ENCODE measurements at places on chromosomes 16 and 17.

DNA sequence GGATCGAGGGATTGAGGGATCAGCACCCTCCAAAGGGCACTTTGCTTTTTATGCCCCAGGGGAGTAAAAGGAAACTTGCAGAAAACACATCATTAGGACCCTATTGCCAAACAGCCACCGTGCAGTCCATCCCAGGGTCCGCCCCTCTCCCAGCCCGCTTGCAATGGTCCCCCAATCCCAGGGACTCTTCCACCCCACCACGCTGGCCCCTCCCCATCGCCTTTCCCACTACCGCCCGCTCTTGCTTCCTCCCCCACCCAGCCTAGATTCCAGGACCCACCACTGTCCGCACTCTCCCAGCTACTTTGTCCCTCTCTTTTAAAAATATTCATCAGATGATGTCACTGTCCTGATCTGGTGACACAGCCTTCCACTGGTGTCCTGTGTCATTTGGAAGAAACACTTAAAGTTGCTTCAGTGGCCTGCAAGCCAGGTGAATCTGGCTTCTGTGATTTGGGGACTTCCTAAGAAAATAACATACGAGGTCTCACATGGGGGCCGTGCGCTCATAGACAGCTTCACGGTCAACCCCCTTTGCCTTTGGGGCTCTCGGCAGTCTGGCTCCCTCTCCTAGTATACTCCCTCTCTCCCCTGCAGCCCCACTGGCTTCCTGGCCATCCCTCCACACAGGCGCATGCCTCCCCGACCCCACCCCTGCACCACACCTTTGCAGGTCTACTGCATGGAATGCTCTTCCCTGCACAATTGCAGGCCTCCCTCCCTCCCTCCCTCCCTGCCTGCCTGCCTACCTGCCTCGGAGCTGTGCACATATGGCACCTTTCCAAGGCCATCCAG, 127.9 kb downstream of the RBFOX3 start:
- DNase-seq, result no peak

GRCh38 chr16:10182222-10183053, at the start of gene GRIN2A:
Gene GRIN2A (minus strand): TSS chr16:10182428. CDS start chr16:10180411, 2,017 bp downstream.
- DNase-seq, result no peak

DNA sequence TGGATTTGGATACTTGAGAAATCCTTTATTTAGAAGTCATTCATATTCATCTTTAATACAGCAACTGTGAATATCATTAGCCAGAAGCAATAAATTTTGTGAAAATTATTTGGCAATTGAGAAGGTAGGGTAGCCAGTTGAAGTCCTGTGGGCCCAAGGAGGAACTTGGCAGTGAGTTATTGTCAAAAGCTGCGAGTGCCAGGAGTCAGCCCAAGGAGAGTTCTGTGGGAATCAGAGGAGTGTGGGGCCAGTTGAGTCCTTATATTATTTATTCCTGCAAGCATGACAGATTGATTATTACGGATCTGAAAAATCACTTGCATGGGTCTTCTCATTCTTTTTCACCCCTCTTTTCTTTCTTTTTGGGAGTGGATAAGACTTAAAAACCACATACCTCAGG, 38.3 kb downstream of the PRKCA start:
- DNase-seq, result no peak

GRCh38 chr17:40827746-40828453, 5.5 kb upstream of the KRT10 start:
- DNase-seq, result peak; percentile 13

GRCh38 chr17:320809-321385, 31.7 kb downstream of the RPH3AL start:
- DNase-seq, result no peak

DNA sequence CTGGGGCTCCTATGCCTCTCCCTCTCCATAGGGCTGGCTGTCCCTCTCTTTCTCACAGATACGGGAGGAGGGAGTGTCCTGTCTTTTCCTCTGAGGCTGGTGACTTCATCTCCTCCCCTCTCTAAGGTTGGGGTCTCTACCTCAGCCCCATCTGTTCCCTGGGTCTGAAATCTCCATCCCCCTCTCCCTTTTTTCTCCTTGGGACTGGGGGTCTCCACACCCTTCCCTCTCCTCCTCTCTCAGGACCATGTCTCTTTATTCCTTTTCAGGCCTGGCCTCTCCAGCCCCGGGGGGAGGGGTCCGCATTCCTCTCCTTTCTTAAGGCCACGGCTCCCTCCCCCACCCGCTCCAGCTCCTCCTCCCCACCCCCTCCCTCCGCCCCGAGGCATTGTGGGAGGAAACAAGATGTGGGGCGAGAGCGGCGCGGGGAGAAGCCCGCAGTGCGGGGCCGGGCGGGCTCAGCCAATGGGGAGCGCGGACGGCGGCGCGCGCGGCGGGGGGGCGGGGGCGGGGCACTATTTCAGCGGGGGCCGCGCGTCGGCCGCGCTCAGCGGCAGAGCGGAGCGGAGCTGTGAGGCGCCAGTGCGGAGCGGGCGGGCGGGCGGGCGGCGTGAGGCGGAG, at the start of gene DYNLL2:
Gene DYNLL2 (plus strand): TSS at position 550 of the 621 bp plus-strand sequence. CDS start 3,672 bp downstream, outside the sequence.
- peak; percentile 93 for DNase-seq

GRCh38 chr17:61285526-61286320, 113.9 kb upstream of the TBX2 start:
- peak; percentile 35 for DNase-seq

DNA sequence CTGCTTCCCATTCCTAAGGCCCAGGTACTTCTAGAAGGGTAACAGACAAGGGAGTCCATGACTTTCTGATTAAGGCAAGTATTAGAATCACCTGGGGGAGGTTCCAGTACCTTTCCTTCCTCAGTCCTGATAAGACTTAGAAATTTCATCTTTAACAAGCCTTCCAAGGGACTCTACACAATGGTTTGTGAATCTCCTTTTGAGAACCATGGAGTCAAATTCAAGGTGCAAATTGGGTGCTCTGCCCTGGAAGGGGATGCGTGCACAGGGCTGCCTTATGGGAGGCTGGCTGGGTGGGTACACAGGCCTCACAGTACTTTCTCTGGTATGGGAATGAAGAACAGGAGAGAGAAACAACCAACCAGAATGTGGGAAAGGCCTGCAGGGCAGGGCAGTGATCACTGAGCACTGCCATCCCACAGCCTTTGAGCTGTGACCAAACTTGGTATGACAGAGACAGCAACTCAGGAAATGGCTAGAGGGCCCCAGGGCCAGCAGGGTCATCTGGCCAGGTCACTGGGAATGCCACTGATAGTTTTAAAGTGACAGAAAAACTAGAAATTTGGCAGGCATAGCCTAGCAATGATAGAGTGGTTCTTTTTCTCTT, 3.6 kb upstream of the TMIGD1 start:
- DNase-seq, result no peak

DNA sequence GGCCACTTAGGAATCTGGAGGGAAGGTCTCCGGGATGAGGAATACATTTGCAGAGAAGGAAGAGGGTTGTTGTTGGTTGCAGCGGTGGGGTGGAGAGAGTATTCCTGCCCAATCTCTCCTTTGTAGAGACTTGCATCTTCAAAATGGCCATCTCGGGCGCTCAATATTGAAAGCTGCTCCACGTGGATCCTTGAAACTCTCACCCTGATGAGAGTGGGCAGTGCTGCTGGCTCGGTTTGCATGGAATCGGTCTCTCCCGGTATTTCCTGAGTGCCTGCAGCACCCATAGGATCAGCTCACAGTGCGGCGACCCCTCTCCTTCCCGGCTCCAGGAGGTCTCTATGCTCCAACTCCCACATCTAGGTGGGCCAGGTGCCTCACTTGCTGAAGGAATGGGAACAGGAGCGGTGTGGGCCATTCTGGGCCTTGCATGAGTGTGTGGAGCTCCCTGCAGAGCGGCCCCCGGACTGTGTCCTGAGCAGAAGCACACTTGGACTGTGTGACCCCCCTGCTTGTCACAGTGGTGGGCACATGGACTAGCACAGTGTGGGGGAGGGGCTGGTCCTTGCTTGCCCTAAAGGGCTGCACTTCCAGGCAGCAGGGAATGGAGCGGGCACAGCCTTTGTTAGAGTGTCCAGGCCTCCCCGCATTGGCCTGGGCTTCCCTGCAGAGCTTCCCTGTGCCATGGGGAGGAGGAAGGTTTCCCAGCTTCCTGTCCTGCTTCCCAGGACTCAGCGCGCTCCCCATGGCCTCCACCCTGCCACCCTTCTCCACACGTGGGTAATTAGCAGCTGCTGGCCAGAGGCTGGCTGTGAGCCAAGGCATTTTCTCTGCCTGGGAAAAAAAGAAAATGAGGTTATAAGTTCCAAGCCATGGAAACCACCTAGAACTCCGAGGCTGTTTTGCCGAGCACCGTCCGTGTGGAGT, 139.3 kb downstream of the IRF8 start:
- no peak for DNase-seq

- peak; percentile 49 for DNase-seq
Observed at GRCh38 chr16:30805056-30805369, 18.0 kb upstream of the ZNF629 start.

DNA sequence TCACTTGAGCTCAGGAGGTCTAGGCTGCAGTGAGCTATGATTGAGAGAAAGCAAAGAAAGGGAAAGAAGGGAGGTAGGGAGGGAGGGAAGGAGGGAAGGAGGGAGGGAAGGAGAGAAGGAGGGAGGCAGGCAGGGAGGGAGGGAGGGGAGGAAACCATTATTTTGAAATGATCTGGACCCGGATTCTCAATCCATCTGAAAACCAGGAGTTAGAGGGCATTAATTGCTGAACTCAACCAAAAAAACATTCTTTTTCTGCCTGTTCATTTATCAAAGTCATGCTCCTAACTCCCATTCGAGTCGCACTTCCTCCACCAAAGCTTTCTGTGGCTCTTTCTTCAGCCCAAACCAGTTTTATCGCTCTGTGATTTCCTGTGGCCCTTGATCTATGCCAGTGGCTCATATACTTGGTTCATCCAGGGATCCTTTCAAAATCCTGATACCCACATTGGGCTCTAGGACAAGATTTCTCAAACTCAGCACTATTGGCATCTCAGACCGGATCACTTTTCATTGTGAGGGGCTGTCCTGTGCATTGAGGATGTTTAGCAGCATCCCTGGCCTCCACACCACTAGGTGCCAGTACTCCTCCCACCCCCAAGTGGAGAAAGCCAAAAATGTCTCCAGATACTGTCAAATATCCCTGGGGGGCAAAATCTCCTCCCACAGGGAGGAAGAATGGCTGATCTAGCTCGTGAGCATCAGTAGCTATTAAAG, 38.2 kb downstream of the CMTM4 start:
- no peak for DNase-seq

DNA sequence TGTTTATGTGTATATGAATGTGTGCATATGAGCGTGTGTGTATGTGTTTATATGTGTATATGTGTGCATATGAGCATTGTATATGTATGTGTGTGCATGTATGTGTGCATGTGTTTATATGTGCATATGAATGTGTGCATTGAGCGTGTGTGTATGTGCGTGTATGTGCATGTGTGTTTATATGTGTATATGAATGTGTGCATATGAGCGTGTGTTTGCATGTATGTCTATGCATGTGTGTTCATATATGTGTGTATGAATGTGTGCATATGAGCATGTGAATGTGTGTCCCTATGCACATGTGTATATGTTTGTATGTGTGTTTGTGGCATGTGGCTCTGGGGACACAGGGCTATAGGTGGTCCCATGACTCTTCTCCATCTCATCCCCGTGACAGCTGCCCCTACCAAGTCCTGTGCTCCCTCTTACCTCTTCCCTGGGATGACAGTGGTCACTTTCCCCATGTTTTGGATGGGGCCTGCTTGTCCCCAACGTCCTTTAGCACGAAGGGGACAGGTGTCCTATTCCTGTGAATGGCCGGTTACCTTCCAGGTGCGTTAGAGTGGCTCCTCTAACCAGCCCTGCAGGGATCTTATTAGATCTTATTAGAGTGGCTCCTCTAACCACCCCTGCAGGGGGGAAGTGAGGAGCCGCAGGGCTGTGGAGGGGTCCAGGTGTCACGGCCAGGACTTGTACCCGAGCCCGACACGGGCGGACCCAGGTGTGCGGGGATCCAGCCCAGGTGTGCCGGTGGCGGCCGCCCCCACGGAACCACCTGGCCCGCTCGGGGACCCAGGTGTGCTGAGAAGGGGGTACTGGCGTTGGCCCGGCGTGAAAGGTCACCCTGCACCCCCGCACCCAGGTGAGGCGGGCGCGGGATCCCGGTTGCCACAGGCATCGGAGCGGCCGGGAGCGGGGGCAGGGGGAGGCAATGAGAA, 105.6 kb downstream of the SEC14L1 start:
- no peak for DNase-seq

- no peak for DNase-seq
Observed at GRCh38 chr17:73513426-73513825, 130.8 kb downstream of the SDK2 start.
